GM10248 (cell line): ENCODE measurements at places on chromosomes 4 and X.
A peak's percentile ranks its signal among the peaks of the same experiment; 100 is the strongest.

DNA sequence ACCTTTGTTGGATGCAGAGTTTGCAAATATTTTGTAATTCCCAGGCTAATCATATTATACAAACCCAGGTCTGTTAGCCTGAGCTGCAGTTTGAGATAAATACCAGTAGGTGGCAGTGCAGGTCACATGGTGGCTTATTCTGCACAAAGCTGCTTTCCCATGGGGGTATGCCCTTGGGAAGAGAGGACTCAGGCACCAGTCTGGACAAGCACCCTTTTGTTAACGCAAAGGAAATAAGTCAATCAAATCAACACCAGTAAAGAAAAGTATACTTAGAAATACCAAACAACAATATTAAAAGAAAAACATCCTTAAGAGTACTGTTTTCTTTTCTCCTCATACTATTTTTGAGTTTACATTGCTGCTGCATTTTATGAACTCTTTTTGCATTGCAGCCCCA is 389.0 kb upstream of the ZFP42 start:
- peak; percentile 27 for DNase-seq

DNA sequence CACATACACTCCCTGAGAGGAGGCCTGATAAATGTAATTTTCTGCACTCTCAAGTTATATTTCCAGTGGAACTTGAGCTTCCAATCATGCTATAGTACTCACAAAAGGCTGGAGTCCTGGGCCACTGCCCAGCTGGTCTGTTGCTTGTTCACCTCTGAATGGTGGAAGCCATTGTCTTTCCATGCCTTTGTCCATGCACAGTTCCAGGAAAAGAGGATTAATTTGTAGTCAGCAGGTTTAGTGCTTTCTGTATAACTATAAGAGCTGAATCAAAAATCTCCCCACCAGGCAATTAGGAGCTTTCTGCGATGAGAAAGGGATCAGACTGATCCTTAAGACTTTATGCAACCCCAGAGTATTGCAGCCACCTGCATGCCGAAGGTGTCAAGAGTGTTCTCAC is 195.4 kb upstream of the PGRMC2 start:
- no peak for DNase-seq

DNA sequence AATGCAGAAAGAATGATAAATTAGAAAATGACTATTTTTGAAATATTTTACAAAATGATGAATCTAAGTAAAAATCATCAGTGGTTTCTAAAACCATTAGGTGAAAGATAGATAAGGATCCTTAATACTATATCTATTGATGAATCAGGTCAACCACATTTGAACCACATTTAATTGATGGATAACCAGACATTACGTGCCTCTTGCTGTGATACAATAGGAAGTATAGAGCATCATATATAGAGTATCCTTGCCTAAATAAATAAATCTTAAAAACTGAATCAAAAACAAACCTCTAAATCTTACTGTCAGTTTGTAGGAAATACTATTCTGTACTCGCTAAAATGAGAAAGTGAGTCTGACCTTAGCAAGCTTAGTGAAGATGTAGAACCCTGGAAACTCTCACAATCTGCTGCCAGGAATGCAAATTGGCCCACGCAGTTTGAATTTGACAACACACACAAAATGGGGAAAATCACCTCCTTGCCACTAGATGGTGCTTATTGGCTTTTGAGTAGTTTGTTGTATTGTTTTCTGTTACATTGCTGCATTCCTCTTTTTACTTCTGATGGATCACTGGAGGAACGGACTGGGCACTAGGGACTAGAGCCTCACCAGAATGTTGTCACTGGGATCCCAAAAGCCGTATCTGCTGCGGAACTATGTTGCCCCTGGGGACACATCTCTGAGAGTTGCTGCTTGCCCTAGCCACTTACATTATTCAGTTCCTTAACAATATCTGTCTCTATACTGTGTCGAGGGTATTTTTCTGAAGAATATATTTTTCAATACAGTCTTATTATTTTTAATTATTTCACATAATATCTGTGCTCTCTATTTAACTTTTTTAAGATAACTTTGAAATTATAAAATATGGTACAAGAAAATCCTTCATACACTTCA is 25.4 kb upstream of the SLAIN2 start:
- peak; percentile 60 for DNase-seq

DNA sequence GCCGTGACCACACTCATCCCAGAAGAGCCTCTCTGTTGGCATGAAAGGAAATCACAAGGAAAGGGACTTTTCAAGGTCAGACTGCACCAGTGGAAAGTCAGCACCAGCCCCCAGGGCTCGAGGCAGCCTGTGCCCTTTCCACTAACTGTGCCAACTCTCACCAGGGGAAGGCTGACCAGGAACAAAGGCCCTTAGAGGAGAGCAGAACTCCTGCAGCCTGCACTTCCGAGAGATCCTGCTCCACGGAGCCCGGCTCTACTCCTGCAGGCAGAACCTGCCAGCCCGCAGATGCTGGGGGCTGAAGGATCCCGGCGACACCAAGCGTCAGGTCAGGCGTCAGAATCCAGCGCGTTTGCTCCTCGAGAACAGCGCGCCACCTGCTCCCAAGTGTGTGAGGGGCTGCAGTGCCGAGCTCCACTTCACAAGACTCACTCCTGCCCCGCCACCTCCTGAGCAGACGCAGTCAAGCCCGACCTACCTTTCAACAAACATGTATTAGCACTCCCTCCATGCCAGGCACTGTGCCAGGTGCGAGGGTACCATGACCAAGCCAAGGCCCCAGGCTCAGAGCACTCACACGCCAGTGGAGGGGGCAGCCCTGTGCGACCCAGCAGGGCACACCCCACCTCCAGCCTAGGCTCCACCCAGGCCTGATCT is 13.6 kb upstream of the HELT start:
- no peak for DNase-seq

- no peak for DNase-seq
These were observed 123.8 kb downstream of the GABRA2 start for GRCh38 chr4:46266106-46266505.

- DNase-seq: no peak
These were observed 24.6 kb downstream of the ZRSR2 start for GRCh38 chrX:15814771-15815365.

GRCh38 chr4:20219521-20219920 is 32.2 kb upstream of the SLIT2 start:
- DNase-seq: no peak

- no peak for DNase-seq
These were observed 487 bp downstream of the TBCK start for GRCh38 chr4:106315476-106315967.

DNA sequence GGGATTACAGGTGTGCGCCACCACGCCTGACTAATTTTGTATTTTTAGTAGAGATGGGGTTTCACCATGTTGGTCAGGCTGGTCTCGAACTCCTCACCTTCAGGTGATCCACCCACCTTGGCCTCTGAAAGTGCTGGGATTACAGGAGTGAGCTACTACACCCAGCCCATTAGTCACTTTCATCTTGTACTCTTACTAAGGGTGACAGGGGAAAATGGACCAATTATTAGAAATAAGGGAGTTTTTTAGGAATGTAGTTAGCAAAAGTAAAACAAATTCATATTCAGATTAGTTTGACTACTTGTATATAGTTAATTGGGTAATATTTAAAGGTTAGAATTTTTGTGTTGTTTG is 26.1 kb downstream of the SMARCA5 start:
- no peak for DNase-seq

DNA sequence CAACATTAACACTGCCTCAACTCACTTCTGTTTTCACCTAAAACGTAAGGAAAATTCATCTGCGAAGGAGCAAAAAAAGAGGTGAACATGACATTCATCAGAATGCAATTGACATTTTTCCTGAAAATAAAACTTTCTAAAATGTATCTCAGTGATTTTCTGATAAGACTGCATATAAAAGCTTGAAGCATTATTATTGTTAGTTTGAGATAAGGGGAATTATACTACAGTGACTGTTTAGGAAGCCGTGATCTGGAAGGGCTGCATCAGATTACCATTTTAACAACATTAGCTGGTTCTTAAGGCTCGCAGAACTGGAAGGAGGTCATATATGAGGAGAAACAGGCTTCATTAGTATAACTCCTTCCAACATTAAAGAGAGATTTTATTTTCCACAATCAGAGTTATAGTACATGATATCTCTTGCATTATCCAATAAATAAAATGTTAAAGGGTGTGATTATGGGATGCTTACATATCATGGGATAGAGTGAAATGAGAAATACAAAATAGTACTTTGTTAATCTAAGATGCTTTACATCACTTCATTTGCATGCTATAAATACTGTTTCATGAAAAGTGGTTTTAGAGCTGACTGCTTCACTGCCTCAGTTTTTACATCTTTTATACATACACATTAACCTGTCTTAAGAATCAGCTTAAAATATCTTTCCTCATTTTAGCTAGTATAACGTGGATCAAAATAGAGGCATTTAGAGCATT is 1820.1 kb upstream of the TENM3 start:
- DNase-seq: no peak

DNA sequence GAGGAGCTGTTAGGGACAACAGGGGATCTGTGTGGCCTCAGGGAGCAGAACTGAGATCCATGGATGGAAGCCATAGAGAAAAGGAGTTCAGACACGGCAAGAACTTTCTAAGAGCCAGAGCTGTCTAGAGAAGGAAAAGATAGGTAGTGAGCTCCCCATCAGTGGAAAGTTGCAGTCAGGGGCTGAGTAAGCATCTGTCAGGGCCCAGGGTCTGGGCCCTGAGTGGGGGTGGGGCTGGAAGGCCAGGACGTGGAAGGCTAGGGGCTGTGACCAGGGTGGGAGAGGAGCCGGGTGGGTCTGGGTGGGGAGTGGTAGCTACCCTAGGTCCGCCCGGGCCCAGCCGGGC is 324 bp upstream of the MSN start:
- DNase-seq: no peak
